ENCODE measurements at places on chromosomes 1 and 21. TPM values are rescaled to one million over a fixed set of nuclear protein-coding genes. Genes with fewer than 3 reads are reported as not detected.

The FTCD gene
- not detected for polyA plus RNA-seq

The FAM110D gene
- not detected for polyA plus RNA-seq

The HTR6 gene
- not detected for polyA plus RNA-seq

The NTRK1 gene
- not detected for polyA plus RNA-seq

The TCHH gene
- polyA plus RNA-seq: not detected

The MFAP2 gene
- 0.43 TPM for polyA plus RNA-seq

The SASS6 gene
- polyA plus RNA-seq: 3.6 TPM

The TTLL10 gene
- polyA plus RNA-seq: not detected

Data from IgD-negative memory B cell (primary cell).